ENCODE measurements at places on chromosomes 11 and 22.

DNA sequence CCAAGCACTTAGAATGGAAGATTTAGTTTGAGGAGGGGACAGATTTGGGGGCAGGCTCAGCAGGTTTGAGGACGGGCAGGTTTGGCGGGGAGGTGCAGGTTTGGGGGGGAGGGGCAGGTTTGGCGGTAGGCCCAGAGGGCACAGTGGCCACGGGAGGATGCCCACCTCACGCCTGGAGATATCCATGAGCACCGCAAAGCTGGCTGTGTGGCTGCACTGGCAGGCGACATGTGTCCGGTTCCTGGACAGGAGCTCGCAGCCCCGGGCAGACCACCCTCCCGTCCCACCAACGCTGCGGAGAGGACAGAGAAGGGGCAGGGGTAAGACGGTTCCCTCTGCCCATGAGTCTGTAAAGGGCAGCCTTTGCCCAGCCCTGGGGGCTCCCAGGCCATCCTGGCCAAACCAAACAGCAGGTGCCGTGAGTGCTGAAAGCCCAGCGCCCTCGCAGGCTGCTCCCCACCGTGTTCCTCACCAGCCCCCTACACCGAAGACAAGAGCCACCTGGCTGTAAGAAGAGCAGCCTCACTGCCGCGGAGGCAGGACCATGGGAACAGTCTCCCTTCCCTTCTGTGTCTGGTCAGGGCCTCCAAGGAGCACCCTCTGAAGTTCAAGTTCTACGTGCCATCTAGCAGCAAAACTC is 43.0 kb downstream of the TRMU start:
- no peak for DNase-seq

- peak; percentile 80 for DNase-seq
Observed at GRCh38 chr22:45009606-45010531, at the start of gene PHF21B. Gene PHF21B, minus strand, starts transcription at chr22:45010005. Its CDS starts 456 bp downstream, at chr22:45009549.

GRCh38 chr11:134003792-134004495 is 47.2 kb upstream of the IGSF9B start:
- no peak for DNase-seq

GRCh38 chr11:61956191-61957020 is 6.3 kb downstream of the BEST1 start:
- DNase-seq: no peak

GRCh38 chr22:37803639-37804351 is 3.9 kb upstream of the GCAT start:
- DNase-seq: no peak

DNA sequence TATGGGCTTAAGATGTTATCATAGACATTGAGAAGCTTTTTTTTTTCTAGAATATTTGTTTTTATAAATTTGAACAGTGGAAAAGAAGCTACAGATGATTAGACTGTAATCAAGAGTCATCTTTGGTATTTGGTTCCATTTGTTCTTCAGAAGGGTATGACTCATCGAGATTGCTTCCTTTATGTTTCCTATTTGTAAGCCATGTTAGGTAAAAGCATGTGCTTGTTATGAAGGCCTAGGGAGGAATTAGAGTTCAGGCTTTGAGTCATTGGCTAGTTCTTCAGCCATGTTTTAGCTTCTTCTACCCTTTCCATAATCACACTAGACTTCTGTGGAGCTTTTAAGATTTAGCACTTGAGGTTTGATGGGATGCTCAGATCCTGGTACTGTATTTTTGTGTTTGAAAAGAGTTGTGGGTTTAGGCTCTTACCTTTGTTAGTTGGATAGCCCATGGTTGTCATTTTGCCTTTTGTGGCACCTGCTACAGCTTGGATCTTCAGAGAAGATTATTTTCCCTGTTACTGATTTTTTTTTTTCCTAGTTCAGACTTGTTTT is 44.3 kb downstream of the POLD3 start:
- DNase-seq: no peak

DNA sequence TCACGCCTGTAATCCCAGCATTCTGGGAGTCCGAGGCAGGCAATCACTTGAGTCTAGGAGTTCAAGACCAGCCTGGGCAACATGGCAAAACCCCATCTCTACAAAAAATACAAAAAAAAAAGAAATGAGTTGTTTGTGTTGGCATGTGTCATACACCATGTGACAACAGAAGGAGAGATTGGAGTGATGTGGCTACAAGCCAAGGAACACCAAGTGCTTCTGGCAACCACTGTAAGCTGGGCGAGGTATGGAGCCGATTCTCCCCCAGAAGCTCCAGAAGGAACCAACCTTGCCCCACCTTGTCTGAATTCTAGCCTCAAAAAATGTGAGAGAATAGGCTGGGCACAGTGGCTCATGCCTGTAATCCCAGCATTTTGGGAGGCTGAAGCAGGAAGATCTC is 39.1 kb upstream of the SLC35C1 start:
- no peak for DNase-seq

DNA sequence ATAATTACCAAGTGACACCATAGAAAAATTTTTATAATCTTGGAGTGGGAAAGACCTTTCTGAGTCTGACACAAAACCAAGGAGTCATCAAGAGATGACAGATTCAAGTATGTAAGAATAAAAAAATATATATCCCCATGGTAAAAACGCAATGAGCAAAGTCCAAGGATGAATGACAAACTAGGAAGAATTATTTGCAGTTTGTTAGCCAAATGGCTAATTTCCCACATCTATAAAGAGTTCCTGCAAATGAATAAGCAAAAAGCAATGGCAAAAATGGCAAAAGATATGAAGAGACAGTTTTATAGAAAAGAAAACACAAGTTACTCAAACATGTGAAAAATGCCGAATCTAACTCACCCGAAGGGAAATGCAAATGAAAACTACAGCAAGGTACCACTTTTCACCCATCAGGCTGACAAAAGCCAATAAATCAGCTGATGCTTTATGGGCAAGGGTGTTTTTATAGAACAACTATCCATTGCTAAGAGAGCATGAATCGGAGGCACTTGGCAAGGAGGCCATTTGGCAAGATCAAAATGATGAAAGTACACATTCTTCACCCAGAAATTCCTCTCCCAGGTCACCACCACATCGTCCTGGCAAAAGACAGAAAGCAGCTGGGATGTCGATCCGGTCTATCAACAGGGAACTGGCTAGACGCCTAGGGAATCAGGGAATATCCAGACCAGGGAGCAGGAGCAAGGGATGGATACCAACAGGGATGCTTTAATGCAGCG is 21.1 kb upstream of the KLHL35 start:
- DNase-seq: no peak

GRCh38 chr11:30917859-30918478 is 331.8 kb upstream of the MPPED2 start:
- DNase-seq: no peak

DNA sequence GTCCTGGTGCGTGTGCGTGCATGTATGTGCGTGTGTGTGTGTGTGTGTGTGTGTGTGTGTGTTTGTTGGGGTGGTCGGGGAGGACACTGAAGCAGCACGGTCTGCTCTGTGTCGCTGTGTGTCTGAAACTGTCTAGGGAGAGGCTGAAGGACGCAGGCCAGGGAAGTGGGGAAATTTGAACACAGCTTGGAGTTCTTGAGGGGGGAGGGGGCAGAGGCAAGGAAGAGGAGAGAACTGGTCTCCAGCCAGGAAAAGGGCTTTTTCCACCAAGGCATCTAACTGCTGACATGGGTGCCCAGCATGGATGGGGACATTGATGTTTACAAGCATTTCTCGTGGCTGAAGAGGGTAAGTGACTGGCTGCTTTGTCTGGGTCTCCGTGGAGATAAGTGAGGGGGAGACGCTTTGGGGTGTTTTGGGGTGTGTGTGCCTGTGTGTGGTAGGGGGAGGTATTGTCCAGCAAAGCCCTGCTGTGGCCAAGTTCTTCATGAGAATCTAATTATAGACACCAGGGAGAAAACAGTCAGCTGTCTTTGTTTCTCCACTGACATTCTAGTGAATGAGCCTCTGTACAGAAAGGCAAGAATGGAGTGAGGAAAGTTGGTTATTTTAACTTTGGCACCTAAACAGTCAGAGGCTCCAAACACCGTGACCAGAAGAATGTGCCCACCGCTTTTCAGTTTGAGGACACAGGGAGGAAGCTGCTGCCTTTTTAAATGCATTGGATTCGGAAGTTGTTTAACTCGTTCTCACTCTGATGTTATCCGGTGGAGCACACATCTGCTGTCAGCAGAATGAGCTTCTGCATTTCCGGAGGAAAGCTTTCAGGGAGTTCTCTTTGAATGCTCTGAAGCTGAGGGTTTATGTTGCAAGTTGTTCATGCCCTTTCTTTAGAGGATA is 63.7 kb downstream of the PPFIBP2 start:
- DNase-seq: peak; percentile 82

DNA sequence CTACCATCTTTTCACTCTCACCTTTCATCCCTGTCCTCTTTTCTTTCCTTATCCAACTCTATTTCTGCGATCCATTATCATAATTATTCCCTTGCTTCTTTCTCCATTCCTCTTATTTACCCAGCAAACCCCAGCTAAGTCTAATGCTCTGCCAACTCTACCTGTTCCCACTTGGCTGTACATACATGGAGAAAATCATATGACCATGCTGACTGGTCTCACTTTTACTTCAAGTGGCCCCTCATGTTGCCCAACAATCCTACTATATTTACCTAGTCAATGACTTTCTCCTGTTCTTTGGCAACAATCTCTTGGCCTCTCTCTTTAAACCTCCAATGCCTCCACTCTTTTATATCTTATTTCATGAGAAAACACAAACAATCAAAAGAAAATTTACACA is 94.1 kb downstream of the USP35 start:
- DNase-seq: no peak

DNA sequence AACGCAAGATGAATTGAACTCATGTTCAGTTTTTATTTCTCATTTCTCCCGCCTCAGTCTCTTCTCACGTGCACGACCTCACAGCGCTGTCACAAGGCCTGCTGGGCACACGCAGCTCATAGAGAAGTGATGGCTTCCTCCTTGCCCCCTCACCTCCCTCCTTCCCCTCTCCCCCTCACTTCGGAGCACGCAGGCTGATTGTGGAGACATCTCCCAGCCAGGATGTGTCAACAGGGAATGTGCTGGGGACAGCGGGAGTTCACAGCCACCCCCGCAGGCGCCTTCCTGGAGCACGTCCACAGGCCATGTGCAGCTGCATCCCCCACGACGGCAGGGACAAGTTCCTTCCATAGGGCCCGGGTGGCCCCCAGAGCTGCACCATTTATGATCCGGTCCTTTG is 29.1 kb upstream of the KRTAP5-6 start:
- no peak for DNase-seq

DNA sequence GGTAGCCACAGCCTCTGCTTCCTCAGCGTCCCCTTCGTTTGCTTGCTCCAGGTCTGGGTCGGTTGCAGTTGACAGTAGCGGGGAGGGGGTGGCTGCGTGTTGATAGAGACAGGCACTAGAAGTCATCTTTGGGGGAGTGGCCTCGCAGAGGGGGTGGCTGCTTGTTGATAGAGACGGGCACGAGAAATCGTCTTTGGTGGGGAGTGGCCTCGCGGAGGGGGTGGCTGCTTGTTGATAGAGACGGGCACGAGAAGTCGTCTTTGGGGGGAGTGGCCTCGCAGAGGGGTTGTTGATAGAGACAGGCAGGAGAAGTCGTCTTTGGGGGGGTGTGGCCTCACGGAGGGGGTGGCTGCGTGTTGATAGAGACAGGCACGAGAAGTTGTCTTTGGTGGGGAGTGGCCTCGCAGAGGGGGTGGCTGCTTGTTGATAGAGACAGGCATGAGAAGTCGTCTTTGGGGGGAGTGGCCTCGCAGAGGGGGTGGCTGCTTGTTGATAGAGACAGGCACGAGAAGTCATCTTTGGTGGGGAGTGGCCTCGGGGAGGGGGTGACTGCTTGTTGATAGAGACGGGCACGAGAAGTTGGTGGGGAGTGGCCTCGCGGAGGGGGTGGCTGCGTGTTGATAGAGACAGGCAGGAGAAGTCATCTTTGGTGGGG is 328.3 kb downstream of the TBC1D22A start:
- DNase-seq: no peak

DNA sequence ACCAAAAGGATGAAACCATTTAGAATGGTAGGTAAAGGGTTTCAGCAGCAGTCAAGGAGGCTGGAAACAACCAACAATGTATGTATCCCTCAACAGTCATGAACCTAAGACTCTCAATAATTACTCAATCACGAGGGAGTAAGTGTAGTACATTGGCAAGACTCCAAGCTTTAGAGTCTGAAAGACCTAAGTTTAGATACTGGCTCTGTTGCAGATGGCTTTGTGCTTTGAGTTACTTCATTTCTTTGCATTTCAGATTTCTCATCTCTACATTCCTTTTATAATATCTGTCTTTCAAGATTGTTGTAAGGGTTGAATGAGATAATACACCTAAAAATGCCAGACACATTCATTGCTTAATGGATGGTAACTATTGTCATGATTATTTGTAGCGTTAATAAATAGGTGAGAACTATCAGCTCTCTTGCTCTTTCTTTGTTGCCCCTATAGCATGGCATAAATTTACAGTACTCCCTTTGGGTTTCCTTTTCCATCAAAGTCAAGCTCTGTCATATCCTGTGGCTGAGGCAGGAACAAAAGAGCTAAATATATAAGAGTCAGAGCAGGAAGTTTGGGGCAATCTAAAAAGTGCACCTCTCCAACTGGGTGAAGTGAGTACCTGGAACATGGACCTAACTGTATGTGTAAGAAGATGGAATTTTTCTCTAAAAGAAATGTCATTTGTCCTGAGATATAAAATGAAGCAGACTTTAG is 228.2 kb upstream of the ZC3H12C start:
- no peak for DNase-seq

DNA sequence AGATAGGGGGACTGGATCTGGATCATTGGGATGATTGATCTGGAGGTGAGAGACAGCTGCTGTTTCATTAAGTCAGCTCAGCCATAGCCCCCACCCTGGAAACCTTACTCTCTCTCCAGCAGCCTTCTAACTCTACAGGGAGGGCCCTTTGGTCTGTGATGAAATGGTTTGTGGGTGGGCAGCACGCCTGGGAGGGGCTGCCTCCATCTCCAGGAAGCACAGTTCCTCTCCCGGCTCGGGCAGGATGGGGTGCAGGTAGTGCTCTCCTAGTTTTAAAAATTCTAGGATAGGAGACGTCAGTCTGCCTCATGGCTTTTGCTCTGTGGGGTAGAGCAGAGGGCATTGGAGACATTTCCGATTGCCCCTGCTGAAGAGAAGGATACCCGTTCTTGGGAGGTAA is 89.7 kb downstream of the CEP164 start:
- no peak for DNase-seq

DNA sequence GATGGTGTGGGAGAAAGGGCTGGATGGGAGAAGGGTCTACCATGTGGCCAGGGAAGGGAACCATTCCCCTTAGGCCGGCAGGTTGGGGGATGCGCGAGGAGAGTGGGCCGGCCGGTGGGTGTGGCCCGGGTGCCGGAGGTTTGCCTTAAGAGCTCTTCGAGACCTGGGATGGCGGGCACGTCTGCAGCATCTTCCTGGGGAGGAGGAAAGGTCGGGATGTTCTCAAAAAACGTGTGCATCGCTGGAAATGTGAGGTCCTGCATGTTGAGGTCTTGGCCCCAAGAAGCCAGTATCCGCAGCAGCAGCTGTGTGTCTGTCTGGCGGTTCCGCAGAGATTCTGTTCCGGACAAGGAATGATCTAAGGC is 1.4 kb downstream of the NAV2 start:
- DNase-seq: no peak

GRCh38 chr11:78690352-78690987 is 115.8 kb upstream of the NARS2 start:
- DNase-seq: no peak

GRCh38 chr11:127618721-127619120 is 618.2 kb upstream of the KIRREL3 start:
- DNase-seq: no peak

- DNase-seq: no peak
Observed at GRCh38 chr11:1949302-1949701, 2.2 kb downstream of the MRPL23 start.
